NCI-H345 (cell line): ENCODE measurements at places on chromosomes 7 and 10.

GRCh38 chr10:99652800-99653390 lies 6.4 kb upstream of the ENTPD7 start:
- no peak for DNase-seq

DNA sequence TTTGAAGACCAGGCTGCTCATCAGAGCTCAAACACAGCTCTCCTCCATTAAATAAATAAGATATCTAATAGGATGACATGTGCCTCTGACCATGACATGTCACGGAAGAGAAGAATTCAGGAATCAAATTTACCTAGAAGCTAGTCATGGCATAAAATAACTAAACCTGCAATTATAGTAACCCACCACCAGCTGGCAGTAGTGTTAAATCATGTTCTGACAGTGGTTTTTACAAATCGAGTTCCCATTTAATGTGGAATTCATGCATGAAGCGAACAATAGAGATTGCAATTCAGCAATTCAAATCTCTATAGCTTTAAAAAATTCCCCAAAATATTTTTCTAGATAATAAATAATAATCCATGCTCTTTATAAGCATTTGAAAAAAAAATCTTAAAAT lies 74.6 kb upstream of the IKZF1 start:
- DNase-seq: no peak

GRCh38 chr10:125521721-125522680 lies 161.0 kb downstream of the TEX36 start:
- no peak for DNase-seq

- DNase-seq: no peak
These were observed 39.6 kb upstream of the ANK3 start for GRCh38 chr10:60429084-60429849.

DNA sequence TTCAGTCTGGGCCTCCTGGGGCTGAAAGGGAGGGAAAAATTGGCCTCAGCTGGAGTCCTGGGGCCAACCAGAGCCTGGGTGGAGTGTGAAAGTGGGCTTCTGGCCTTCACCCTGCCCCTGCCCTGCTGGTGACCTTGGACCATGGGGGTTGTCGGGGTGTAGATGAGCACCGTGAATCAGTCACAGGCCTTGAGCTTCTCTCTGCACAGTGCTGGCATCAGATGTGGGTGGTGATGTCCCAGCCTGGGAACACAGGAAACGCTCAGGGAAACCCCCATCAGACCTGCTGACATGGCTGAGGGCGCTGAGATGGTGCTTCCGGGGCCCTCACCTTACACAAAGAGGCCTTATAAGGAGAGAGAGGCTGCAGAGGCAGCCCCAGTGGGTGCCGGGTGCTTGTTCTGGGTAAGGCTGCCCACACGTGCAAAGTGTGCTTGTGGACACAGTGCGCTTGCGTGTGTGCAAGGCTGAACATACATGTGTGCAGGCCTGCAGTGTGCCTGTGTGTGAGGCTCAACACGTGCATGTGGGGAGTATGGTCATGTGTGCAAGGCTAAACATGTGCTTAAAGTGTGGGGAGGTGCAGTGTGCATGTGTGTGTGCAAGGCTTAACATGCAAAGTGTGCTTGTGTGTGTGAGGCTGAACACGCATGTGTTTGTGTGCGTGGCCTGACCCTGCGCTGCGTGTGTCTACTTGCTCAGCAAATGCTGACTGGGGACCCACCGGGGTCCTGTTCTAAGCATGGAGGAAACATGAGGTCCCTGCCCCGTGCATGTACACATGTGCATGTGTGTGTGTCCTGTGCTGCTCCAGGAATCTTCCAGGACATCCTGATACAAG lies 6.5 kb downstream of the ARPC1B start:
- no peak for DNase-seq

DNA sequence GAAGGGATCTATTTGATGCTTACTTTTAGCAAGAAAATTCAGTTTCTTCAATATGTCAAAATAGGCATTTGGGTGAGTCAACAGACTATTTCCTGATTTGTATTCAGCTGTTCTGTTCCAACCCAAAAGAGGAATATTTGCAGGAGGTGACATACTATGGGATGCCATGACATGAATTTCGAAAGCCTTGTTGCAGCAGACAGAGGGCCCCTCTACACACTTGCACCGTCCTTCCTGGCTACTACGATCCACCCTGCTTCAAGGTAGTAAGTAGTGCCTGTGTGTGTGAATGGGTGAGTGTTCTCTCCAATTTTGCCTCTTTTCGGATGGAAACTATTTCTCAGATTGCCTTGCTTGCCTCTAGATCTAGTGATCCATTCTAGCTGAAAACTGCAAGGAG lies 413.0 kb upstream of the ADARB2 start:
- DNase-seq: no peak
